Sigmoid colon (tissue), 7 donors: ENCODE measurements at places on chromosomes 3 and 15. TPM values are rescaled to one million over a fixed set of nuclear protein-coding genes. Genes with fewer than 3 reads are reported as not detected.

Gene TRH
- not detected for total RNA-seq

Gene CLSTN2
- total RNA-seq: 8.3 TPM

Gene KLHL40
- not detected for total RNA-seq

DNA sequence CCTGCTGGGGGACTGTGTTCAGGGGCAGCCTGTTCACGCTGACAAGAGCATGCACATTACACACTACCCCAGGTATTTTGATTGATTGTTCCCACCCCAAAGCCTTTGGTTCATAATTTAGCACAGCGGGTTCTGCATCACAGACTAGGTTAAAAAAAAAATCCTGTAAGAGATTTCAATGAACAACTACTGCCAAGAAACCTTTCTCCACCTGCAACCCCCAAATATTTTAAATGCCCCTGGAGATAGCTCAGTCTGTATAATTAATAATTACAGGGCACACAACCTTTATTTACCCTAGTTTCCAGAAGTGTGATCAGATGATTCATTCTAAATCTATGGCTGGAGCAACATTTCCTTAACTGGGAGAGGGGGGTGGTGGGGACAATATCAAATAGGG is 87.6 kb downstream of the NR2F2 start:
- H3K4me3 ChIP-seq: no peak overlapping the region
- no peak overlapping the region for H3K27ac ChIP-seq
- peaks cover 96% of the 10 kb centered on the region for H3K27me3 ChIP-seq
- H3K4me1 ChIP-seq: peaks cover 16% of the 10 kb centered on the region
- no peaks in the 10 kb centered on the region for H3K36me3 ChIP-seq

DNA sequence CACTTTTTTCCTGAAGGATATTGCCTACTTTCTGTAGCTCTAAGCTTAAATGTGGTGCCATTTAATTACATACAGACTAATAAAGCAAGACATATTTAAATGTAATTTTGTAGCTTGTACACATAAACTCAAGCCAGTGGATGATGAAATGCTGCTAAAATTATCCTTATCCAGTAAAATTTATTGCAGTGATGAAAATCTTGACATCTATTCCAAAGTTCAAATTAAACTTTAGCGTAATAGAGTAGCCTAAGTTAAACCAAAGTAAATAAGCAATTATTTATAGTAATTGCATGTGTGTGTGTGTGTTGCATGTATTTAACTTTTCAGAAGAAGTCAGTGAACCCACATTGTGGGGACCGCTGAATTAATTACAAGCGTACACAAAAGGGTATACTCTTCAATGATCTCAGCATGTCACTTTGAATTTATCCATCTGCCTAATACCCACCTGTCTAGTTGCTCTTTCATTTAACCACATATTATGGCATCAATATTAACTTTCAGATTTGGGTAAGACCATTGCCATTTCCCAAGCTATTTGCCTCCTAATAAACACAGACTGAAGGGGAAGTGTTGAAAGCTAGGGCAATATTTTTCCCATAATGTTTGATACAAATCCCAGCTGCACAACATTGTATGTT is 85.0 kb downstream of the MECOM start:
- no peaks in the 10 kb centered on the region for H3K27me3 ChIP-seq
- no peak for DNase-seq
- H3K36me3 ChIP-seq: no peaks in the 10 kb centered on the region
- no peaks in the 10 kb centered on the region for H3K4me1 ChIP-seq
- no peak overlapping the region for H3K4me3 ChIP-seq
- H3K27ac ChIP-seq: no peak overlapping the region

DNA sequence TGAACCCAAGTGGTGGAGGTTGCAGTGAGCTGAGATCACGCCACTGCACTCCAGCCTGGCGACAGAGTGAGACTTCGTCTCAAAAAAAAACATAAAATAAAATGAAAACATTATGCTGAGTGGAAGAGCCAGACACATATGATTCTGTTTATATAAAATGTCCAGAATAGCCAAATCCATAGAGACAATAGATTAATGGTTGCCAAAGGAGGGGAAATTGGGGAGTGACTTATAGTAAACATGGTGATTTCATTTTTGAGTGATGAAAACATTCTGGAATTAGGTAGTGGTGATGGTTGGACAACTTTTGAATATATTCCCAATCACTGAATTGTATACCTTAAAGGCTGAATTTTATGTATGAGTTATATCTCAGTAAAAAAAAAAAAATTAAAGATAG is 172.0 kb upstream of the BFSP2 start:
- DNase-seq: no peak
- no peaks in the 10 kb centered on the region for H3K36me3 ChIP-seq

DNA sequence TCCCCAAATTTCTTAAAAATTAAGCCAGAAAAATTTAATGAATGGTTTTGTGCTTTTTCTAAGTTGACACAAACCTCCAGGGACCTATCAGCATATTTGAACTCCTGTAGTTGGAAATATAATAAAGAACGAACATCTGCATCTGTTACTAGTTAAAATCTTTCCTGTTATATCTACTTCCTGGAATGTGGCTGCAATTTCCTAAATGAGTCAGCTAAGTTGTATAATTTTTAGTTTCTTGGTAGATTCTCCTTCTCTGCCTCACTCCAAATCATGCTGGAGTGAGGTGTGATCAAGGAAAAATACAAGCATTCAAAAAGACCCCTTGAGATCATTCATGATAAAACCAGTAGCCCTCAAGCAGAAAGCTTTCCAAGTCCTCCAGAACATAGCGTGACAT is 106.2 kb upstream of the MCTP2 start:
- no peaks in the 10 kb centered on the region for H3K4me1 ChIP-seq
- no peak overlapping the region for H3K27ac ChIP-seq
- DNase-seq: no peak
- H3K36me3 ChIP-seq: no peaks in the 10 kb centered on the region
- no peak overlapping the region for H3K4me3 ChIP-seq

GRCh38 chr3:192011137-192011536 is 550.2 kb downstream of the PYDC2 start:
- no peak overlapping the region for H3K4me3 ChIP-seq
- no peak for DNase-seq
- H3K36me3 ChIP-seq: no peaks in the 10 kb centered on the region
- H3K4me1 ChIP-seq: no peaks in the 10 kb centered on the region
- no peak overlapping the region for H3K27ac ChIP-seq

GRCh38 chr3:136838641-136839555 is 20.0 kb downstream of the SLC35G2 start:
- no peak overlapping the region for H3K4me3 ChIP-seq
- H3K27me3 ChIP-seq: no peaks in the 10 kb centered on the region
- DNase-seq: no peak
- no peaks in the 10 kb centered on the region for H3K36me3 ChIP-seq
- peak overlapping the region; percentile 55 for H3K27ac ChIP-seq

DNA sequence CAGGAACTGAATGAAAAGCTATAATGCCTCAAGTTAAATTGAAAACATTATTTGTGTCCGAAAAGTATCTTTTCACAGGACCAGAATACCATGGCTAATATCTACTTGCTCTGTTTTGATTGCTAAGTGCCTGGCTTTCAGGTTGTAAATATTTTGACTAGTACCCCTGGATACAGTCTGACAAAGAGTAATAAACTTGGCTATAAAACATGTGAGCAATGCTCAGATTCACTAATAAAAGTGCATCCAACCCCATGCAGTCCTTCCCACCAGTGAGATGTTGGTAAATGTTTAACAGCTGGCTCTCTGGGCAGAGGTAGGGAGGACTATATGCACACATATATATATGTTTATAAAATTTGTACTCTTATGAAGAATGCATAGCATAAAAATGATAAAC is 281.8 kb upstream of the TGFBR2 start:
- no peak for DNase-seq
- no peak overlapping the region for H3K4me3 ChIP-seq
- no peaks in the 10 kb centered on the region for H3K36me3 ChIP-seq
- no peaks in the 10 kb centered on the region for H3K27me3 ChIP-seq

GRCh38 chr3:111796566-111796965 is 62.5 kb upstream of the PHLDB2 start:
- H3K4me3 ChIP-seq: no peak overlapping the region
- peaks cover 22% of the 10 kb centered on the region for H3K4me1 ChIP-seq
- DNase-seq: no peak
- no peaks in the 10 kb centered on the region for H3K36me3 ChIP-seq
- H3K27ac ChIP-seq: no peak overlapping the region

GRCh38 chr3:129122412-129123011 is 908 bp upstream of the RAB43 start:
- peaks cover 31% of the 10 kb centered on the region for H3K4me1 ChIP-seq
- peak overlapping the region; percentile 72 for H3K4me3 ChIP-seq
- H3K36me3 ChIP-seq: peaks cover 4% of the 10 kb centered on the region
- H3K27ac ChIP-seq: peak overlapping the region; percentile 87

DNA sequence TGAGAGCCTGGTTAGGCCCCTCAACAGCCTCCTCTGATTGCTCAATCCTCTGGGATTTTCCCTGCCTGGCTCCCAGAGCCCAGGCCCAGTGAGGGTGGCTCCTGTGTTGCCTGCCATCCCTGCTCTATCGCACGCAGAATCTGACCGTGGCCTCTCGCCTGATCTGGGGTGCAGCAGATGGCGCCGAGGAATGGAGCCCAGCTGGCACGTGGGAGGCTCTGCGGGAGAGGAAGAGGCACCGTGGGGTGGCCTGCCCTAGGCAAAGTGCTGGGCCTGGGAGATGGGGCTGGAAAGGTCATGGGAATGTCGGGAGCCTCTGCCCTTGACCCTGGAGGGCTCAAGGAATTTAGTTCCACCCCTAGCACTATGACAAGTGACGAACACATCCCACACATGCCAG is 10.3 kb downstream of the SV2B start:
- H3K27me3 ChIP-seq: peaks cover 6% of the 10 kb centered on the region
- no peak overlapping the region for H3K27ac ChIP-seq
- DNase-seq: no peak
- H3K4me1 ChIP-seq: no peaks in the 10 kb centered on the region
- H3K4me3 ChIP-seq: no peak overlapping the region

GRCh38 chr15:43794269-43795037 is 2.3 kb downstream of the SERF2 start:
- DNase-seq: no peak
- peaks cover 59% of the 10 kb centered on the region for H3K4me1 ChIP-seq
- H3K36me3 ChIP-seq: no peaks in the 10 kb centered on the region
- H3K4me3 ChIP-seq: no peak overlapping the region

- H3K27ac ChIP-seq: no peak overlapping the region
- no peaks in the 10 kb centered on the region for H3K27me3 ChIP-seq
- peaks cover 7% of the 10 kb centered on the region for H3K4me1 ChIP-seq
- H3K36me3 ChIP-seq: no peaks in the 10 kb centered on the region
- no peak for DNase-seq
- no peak overlapping the region for H3K4me3 ChIP-seq
Measured at GRCh38 chr3:37400945-37401344, 226.6 kb upstream of the LRRFIP2 start.
